ENCODE measurements at places on chromosomes 7 and 10.

GRCh38 chr7:151884312-151885201, 7.6 kb upstream of the PRKAG2 start:
- DNase-seq: no peak

- no peak for DNase-seq
Measured at GRCh38 chr10:72557362-72557761, 68.5 kb downstream of the MICU1 start.

DNA sequence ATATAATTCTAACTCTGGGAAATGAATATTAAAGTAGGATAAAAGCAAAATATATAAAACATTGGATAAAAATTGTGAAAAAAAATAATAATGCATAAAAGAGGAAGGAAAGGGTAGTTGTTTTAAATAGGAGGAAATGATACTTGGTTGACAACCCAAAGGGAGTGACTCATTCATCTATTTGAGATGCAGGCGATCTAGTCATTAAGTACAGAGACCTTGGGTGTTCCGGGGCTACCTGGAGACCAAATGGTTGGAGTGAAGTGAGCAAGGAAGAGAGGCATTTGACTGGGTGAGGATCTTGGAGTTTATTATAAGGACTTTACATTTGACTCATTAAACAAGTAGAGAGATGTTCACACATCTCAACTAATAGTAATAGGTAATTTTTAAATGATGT, 111.0 kb downstream of the LRRTM3 start:
- no peak for DNase-seq

DNA sequence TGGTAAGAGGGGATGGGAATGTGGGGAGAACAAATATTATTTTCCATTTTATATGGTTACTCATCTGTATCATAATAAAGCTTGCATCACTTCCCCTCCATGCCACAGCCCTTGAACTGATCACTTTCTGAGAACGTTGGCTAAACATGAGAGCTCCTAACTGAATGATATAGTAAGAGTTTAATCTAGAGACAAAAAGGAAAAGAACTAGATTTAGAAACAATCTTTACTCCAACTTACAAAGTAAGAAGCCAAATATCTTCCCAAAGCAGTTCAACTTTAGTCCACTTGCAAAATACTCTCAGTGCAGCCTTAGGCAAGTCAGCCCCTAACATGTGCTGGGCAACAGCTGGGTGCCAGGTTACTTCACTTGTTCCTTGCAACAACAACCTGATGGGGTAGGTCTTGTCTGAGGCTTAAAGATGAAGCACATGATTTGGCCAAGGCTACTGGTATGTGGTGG, 20.3 kb downstream of the SMURF1 start:
- no peak for DNase-seq

DNA sequence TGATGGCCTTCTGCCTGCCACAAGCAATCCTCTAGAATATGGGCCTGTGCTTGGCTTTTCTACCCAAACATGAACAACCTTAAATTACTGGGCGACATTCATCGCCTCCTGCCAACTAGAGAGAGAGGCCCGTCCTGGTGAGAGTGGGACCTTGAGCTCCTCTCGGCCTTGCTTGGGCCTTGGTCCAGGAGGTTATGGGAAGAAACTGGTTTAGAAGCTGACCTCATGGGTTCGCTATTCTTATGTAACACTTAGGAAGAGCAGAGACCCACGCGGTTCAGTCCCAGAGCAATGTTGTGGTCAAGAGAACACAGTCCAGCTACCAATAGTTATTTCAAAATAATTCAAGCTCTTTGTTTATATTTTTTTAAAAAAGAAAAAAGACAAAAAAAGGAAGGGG, 176.3 kb upstream of the ZNF32 start:
- no peak for DNase-seq

DNA sequence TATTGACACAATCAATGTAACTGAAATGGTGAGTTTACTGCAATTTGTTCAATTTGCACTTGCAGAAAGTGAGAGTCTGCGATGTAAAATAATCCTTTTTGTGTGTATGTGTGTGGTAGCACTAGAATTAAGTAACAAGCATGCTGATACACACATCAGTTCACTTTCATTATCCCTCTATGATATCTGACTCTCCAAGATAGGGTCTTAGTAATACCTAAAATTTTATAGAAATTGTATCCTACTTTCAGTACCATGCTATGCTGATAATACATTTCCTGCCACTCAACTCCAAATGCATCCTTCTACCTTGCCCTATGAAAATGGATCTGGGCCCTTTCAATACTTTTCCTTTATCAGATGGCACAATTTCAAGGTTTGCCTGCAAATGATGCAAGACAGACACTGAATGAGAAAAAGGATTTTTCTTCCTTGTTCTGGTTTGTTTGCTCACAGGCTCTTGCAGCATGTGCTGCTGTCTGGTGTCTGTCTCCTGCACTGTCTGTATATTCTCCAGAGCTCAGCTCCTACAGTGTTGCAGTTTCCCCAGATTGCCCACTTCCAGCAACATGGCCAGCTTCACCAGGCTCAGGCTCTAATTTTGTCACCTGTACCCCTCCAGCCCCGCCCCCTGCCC, 297.9 kb upstream of the HGF start:
- DNase-seq: no peak

DNA sequence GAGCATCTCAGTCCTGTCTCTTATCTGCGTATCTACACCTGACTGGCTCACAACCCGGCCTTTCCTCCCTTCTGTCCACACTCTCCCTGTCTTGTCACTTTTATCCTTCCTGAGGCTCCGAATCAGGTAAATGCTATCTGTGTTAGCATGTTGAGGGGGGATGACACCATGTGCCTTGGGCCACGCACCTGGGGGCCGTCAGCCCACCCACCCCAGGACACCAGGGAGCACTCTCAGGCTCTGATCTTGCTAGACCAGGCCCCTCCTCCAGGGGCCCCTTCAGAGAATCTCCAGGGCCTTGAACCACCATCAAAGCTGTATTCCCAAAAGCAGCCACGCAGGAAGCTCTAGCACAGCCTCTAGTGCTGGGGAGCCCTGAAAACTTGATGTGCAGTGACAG, 278.7 kb upstream of the SHH start:
- no peak for DNase-seq

DNA sequence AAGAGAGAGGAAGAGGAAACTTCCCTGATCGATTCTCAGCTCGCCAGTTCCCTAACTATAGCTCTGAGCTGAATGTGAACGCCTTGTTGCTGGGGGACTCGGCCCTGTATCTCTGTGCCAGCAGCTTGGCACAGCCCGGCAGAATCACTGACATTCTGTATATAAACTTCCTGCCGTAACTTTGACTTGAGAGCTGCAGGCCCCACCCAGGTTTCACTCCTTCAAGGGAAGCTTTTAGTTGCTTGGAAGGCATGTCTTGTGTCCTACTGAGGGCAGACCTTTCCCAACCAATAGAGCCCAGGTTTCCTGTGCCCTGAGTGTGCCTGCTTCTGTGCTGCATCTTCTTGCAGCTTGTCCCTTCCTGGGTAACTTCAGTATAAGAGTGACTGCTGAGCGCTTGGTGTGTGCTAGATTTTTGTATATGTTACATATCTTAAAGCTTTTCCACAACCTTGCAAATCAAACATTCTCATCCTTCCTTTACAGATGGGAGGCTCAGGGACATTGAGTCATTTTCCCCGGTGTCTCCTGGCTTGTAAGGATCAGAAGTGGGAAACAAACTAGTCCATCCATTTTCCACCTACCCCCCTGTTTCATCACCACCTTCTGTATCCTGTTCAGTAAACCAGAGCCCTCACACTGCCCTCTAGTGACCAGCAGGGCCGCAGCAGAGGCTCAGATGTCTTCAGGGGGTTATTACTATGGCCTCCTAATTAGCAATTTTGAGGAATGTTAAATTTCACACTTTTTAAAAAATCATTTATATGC, 225.2 kb upstream of the PRSS58 start:
- peak; percentile 44 for DNase-seq

DNA sequence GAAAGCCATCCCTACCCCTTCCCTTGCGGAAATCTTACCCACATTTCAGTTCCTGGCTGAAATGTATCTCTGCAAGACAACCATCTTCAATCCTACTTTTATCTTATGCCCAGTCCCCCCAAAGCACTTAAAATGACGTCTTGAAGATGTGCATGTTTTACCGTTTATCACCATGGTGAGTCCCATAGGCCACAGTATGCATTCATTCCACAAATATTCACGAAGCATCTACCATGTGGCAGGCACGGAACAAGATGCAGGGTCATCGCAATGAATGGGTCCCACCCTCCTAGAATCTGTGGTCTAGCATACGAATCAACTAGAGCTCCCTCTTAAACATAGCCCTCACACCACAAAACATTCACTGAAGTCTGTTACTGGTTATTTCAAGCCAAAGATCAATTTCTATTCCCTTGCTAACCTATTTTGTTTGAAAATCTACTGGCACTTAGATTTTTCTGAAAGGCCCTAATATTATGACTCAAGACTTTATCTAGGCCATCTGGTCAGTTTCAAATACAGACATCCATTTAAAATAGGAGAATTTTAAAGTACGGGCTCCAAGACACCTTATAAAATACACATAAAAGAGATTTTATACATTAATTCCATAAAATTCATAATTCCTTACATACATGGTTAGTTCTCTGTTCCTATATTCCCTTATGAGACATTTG, 99.4 kb downstream of the PARD3 start:
- DNase-seq: no peak

GRCh38 chr7:136942994-136943393, 74.5 kb downstream of the CHRM2 start:
- DNase-seq: no peak

- DNase-seq: peak; percentile 74
Measured at GRCh38 chr7:131231381-131232220, 96.1 kb upstream of the MKLN1 start.

DNA sequence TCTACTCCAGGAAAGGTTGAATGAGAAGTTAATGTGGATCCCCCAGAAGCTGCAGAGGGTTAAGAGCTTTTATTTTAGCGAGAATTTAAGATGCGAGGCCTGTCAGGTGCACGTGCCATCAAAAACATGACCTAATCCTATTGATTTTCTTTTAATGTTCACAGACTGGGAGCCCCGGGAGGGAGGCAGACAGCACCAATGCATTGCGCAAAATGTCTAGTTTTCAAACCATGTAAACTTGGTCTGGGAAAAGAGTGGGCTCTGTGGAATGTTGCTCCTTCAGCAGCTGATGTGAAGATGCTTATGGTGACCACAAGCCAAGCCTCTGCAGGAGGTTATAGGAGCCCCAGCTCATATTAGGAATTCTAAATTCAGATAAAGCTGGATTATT, 172.0 kb upstream of the ITGB1 start:
- no peak for DNase-seq

GRCh38 chr10:132210766-132211165, 24.0 kb downstream of the DPYSL4 start:
- DNase-seq: no peak
